ENCODE measurements at places on chromosomes 7 and 10.

GRCh38 chr10:5779730-5780129, 33.5 kb downstream of the GDI2 start:
- DNase-seq, result no peak

DNA sequence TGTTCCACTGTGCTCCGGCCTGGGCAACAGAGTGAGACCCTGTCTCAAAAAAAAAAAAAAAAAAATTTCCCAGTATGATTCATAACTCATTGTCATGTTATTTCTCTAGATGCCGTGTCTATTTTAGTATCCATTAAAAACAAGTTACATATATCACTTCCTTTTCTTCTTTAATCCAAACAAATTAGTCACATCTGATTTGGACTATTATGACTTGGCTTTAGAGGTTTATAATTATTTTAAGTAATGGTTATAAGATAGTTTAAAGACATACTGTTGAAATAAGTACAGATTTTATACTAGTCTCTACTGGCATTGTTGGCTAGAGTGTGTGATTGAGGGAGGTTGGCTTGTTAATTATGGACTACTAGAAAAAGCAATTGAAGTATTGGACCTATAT, 53.3 kb downstream of the ZMYND11 start:
- DNase-seq, result no peak

DNA sequence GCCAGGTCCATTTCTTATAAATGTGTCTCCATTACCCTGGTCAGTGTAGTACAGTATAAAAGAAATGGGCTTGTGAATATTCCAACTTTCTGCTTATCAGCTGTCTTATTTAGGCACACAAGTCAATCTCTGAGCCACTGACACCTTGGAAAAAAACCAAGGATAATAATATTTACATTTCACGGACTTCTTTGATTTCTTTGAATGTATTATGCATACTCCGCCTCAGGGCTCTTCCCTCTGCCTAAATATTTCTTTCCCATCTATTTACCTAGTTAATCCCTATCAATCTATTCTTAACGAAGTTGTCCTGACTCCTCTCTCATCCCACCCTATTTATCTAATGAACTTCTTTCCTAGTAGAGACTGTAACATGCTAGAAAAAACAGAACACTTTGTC, 253.8 kb downstream of the CRPPA start:
- DNase-seq, result no peak

DNA sequence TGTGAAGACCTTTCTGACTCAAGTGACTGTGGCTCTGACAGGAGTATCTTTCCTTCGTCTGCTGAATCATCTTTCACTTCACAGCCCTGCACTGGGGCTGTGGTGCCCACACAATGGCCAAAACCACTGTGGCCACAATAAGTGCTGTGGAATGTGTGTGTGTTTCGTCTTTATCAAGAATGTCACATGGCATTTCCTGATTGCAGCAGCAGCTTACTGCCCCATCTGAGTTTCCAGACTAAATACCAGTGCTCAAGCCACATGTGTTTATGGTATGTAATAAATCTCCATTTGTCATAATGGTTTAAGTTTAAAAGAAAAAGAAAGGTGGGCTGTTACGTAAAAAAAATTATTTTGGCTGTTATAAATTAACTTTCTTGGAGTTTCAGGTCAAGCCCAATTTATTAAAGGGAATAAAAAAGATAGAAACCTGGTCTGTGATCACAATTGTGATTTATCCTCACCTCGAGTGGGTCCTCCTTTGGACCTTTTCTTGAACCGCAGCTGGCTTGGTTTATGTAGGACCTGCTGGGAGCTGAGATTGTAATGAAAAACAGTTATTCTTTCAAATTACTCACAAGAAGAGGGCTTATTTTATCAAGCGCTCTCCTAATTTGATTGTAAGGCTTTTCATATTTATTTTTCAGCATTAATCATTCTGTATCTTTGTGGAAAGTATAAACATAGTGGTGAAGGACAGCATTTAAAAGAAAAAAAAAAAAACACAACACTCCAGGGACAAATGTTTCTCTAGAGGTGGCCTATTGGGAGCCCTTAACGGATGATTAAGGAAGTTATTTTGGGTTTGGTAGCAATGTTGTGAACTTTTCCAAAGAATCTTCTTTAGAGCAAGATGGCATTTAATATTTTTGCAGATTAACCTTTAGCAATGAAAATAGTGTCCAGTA, 116.2 kb downstream of the LRMDA start:
- no peak for DNase-seq

GRCh38 chr7:77320714-77321113, 95.4 kb downstream of the GSAP start:
- DNase-seq, result no peak

- no peak for DNase-seq
Measured at GRCh38 chr10:91185239-91185875, 35.1 kb upstream of the PCGF5 start.

DNA sequence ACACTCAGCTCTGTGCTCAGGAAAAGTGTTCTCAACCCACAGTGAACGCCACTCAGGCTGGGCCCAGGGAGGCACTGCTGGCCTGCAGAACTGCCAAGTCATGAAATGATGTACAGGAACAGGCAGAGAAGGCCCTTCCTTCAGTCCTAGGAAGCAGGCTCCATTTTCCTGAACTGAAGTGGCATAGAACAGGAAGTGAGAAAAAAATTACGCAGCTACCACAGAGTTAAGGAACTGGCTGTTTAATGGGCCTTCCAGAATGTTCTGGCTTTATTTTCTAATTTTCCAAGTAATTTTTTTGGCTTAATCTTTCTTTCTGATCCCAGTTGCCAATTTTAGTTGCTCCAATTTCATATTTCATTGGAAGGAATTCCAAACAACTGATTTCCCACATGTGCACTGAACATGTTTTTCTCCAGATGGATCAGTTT, 39.3 kb downstream of the LRRC18 start:
- DNase-seq, result no peak

DNA sequence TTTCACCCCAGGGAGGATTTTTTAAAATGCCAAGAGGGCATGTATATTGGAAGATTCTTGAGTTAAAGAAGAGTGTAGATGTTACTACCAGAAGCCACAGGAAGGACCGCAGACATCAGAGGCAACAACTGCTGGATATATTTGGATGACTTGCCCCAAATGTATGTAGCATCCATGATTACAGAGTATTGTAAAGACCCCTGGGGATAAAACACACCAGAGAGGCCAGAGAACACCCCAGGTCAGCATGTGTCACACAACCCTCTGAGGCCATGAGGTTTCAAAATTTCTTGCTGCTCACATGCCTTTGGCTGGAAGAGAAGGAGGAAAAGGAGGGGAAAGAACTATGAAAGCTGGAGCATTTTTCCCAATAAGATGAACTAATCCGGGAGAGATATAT, 108.0 kb upstream of the LSM8 start:
- DNase-seq, result no peak

- peak; percentile 52 for DNase-seq
Measured at GRCh38 chr10:124092250-124092859, 1.0 kb downstream of the CHST15 start.

- no peak for DNase-seq
Measured at GRCh38 chr10:68110027-68110426, 739 bp downstream of the MYPN start.

GRCh38 chr10:97584060-97584797, at the start of gene HOGA1:
HOGA1 (plus strand) TSS chr10:97584389; CDS start chr10:97584704, 315 bp downstream.
- DNase-seq, result peak; percentile 62

- DNase-seq, result peak; percentile 60
Measured at GRCh38 chr10:119737823-119738222, 12.0 kb downstream of the INPP5F start.

DNA sequence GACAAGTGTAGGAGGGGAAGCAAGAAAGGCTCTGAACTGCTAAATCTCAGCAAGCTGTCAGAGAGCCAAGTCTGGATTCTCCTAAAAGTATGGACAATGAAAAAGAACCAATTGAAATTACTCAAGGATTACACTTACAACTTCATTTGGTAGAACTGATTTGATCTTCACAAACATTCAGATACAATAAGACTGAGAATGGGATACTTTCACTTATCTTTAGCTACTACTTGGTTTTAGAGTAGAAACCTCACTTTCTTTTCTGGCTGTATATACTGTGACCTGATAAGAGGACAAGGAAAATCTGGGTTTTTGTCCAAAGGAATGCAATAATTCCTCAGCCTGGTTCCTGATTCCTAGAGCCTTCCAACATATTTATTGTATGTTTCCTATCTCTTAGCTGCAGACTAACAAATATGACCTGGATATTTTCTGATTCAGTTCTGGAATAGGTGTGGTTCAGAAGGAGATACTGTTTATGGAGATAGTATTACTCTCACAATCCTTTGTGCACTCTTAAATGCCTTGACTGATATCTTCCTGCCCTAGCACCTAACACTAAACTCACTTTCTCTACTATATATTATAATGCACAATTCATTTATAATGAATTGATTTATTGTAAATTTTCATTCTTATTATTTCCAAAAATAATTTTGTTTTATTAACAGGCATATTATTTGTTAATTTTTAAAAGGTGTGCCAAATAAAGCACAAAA, 7.3 kb downstream of the SEMA3A start:
- DNase-seq, result no peak

DNA sequence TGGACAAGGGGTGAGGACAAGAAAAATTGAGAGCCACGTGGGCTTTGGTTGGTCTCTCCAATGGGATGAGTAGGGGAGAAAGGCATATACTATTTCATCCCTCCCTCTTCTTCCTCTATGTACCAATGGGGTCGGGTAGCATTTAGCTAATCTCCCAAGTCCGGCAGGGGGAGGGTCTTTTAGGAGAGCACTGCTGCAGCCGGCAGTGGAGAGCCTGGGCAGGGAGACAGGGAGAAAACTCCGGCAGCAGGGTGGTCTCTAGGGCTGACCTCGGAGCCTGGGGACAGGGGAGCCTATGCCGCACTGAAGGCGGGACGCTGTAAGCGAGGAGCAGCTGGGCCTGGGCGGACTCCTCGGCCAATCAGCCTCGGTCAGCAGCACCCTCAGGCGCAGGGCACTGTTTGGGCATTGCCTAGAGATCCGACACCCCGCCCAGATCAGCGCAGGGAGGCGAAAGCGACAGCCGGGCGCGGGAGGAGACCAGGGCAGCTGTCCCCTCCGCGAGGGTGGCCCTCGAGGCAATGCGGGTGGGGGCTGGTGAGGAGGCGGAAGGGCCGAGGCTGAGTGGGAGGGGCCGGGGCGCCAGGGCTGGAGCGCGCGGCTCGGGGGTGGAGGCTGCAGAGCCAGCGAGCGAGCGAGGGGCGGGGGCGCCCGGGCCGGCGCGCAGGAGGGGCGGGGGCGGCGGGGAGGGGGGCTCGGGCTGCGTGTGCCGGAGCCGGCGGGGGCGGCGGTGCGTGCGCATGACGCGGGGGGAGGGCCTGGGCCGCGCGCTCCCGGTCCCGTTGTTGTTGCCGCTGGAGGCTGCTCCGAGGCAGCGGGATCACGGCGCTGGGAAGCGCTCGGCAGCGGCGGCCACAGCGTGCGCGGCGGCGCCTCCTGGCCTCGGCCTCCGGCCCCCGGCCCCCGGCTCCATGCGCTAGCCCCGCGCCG, at the start of gene AGAP3:
Gene AGAP3, plus strand, starts transcription at position 785 of the 930 bp plus-strand sequence. CDS start 267 bp downstream, outside the sequence.
- DNase-seq, result peak; percentile 90

- DNase-seq, result no peak
Measured at GRCh38 chr10:36266923-36267322, 624.8 kb upstream of the FZD8 start.

DNA sequence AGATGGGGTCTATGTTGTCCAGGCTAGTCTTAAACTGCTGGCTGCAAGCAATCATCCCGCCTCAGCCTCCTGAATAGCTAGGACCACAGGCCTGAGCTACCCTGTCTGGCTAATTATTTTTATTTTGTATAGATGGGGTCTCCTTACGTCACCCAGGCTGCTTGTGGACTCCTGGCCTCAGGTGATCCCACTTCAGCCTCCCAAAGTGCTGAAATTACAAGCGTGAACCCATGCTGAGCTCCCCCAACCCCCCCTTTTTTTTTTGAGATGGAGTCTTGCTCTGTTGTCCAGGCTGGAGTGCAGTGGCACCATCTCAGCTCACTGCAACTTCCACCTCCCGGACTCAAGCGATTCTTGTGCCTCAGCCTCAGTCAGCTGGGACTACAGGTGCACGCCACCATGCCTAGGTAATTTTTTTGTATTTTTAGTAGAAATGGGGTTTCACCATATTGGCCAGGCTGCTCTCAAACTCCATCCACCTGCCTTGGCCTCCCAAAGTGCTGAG, 25.4 kb downstream of the FAM25A start:
- DNase-seq, result no peak

GRCh38 chr7:158725506-158725800, 20.8 kb upstream of the NCAPG2 start:
- DNase-seq, result no peak

- DNase-seq, result no peak
Measured at GRCh38 chr7:156603629-156604028, 36.9 kb upstream of the RNF32 start.
